ENCODE measurements at places on chromosomes 7 and 10.

- DNase-seq, result no peak
These were observed 5.1 kb downstream of the SYNPO2L start for GRCh38 chr10:73650537-73651331.

GRCh38 chr10:102600816-102601215 lies 43.5 kb upstream of the TRIM8 start:
- DNase-seq, result no peak

GRCh38 chr10:71840177-71840957 lies 10.7 kb downstream of the PSAP start:
- DNase-seq, result no peak

GRCh38 chr10:5896208-5897052 lies 6.4 kb downstream of the FBH1 start:
- no peak for DNase-seq

GRCh38 chr7:93228302-93228701 lies 2.0 kb upstream of the HEPACAM2 start:
- no peak for DNase-seq

- DNase-seq, result no peak
These were observed 6.6 kb downstream of the MRPL43 start for GRCh38 chr10:100980711-100981110.

GRCh38 chr10:69501657-69502056 lies 50.4 kb downstream of the TSPAN15 start:
- no peak for DNase-seq

DNA sequence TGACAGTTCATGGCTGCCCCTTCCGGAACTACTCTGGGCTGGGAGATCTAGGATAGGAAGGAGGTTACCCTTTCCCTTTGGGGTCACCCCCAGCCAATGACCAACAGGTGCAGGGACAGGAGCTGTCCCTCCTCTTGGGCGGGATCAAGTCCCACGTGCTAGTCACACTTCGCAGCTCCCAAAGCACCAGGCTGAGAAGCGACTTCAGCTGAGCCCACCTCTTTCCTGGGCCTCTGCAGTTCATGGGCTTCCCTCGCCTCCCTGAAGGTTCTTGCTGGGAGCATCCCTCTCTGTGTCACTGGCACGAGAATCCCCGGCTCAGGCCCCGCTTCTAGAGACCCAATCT lies 115.5 kb downstream of the FAM53B start:
- DNase-seq, result no peak

DNA sequence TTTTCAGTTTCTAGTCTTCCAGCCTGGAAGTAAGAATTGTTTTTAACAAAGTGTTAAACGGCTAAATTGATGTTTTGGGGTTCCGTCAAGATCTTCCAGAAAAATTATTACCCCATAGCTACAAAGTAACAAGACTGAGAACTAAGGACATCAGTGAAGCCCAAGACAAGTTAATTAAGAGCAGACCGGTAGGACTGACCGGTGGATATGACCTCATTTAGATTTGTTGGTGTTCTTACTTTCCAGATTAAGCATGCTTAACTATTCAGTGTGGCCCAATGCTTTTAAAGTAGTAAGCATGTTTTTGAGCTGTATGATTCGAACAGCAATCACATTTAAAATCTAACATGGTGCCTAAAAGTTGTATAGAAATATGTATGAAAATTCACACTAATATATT lies 73.1 kb upstream of the RPA3 start:
- DNase-seq, result no peak

GRCh38 chr7:41735206-41735605 lies 32.3 kb upstream of the INHBA start:
- no peak for DNase-seq

GRCh38 chr10:33306701-33307519 lies 27.6 kb downstream of the NRP1 start:
- no peak for DNase-seq

DNA sequence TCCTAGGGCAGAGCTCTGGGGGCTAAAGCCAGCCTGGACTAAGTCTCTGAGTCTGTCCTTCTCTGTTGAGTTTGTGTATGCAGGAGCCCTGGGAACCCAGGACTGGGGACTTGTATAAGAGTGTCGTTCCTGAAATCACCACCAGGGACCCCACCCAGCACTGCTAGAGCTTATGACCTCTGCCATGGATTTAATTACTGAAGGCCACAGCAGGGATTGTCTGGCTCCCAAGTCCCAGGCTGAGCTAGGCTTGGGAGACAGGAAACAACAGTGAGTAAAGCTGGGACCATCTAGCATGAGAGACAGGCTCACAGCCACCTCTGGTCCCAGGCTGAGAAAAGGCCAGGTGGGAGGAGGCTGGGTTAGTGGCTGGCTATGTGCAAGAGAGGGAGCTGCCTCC lies 1.4 kb upstream of the TSPAN15 start:
- no peak for DNase-seq

- no peak for DNase-seq
These were observed 22.4 kb downstream of the GNG11 start for GRCh38 chr7:93943816-93944540.

DNA sequence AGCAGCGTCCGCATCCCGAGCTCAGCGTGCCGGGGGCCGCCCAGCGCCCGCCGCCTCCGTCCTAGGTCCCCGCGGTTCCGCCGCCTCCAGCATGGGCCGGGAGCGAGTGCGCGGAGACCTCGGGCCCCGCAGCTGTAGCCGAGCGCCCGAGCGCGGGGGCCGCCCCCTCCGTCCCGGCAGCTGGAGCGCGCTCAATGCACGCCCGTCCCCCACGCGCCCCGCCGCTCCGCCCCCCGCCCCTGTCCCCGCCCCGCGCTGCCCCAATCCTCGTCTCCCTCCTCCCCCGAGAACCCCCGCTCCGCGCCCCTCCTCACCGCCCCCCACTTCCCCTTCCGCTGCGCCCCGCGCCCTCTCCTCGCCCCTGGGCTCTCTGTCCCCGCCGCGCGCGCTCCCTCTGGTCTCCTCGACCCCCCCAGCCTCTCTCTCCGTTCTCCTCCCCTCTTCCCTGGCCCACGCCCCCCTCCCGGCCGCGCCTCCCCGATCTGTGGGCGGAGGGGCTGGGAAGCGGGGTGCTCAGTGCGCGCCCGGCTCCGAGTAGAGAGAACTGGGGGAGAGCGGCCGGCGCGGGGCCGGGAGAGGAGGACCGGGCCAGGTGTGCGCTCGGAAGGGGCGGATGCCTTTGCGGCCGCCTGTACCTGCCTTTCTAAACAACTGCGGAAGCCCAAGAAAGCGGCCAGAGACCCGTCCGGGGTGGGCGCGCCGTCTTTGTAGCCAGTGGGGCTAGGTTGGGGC lies at the start of gene VIPR2:
Gene VIPR2 (minus strand): TSS at position 110 of the 732 bp plus-strand sequence. CDS start 96 bp downstream, at position 14.
- DNase-seq, result no peak

DNA sequence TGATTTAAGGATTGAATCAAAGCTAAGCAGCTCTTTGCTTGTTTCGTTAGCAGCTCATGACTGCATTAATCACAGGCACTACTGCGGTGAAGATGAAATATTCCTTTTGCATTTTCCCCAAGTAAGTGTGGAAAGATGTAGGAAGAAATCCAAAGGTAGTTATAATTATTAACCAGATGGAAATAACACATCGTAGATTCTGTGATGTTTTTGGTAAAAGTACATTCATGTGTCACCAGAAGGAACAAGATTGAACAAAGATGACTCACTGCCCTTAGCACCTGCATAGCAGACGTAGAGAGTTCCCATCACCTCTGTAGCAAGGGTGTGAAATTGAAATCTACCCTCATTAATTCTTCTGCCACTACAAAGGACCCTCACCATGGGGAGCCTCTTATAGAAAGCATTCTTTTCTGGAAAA lies 37.1 kb downstream of the SMURF1 start:
- no peak for DNase-seq

DNA sequence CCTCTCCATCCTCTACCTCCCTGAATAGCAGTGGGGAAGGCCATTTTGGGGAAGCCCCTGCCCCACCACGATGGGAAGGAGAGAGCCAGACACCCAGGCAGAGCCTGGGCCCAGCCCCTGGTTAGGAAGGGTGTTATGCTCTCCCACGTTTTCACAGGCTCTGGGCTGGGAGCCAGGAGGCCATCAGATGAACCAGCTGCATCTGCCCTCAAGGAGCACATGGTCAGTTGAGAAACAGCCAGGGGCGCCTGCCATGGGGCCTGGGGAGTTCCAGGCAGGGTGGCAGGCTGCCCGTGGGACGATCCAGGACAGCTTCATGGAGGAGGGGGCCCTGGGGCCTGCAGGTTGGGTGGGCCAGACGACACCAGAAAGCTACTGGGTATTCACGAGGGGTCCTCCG lies 47.5 kb downstream of the CAMK2B start:
- no peak for DNase-seq

DNA sequence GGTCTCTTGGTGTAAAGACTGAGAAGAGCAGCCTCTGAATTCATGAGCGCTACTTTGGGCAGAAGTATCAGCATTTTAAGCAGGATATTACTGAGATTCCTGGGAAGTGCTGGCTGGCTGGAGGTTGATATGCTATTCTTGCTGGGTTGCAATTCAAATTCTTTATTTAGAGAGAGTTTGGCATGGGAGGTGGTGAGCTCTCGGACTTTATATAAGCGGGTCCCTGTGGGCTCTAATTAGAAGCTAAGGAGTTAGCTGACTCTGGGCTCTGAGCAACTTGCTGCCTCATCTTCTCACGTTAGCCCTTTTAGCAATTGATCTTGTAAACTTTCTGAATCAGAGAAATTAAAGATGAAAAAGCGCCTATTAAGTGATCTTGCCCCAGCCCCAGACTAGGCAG lies 430.9 kb downstream of the SORCS3 start:
- no peak for DNase-seq
